ENCODE measurements at places on chromosomes 4 and X. TPM values are rescaled to one million over a fixed set of nuclear protein-coding genes. Genes with fewer than 3 reads are reported as not detected.

DNA sequence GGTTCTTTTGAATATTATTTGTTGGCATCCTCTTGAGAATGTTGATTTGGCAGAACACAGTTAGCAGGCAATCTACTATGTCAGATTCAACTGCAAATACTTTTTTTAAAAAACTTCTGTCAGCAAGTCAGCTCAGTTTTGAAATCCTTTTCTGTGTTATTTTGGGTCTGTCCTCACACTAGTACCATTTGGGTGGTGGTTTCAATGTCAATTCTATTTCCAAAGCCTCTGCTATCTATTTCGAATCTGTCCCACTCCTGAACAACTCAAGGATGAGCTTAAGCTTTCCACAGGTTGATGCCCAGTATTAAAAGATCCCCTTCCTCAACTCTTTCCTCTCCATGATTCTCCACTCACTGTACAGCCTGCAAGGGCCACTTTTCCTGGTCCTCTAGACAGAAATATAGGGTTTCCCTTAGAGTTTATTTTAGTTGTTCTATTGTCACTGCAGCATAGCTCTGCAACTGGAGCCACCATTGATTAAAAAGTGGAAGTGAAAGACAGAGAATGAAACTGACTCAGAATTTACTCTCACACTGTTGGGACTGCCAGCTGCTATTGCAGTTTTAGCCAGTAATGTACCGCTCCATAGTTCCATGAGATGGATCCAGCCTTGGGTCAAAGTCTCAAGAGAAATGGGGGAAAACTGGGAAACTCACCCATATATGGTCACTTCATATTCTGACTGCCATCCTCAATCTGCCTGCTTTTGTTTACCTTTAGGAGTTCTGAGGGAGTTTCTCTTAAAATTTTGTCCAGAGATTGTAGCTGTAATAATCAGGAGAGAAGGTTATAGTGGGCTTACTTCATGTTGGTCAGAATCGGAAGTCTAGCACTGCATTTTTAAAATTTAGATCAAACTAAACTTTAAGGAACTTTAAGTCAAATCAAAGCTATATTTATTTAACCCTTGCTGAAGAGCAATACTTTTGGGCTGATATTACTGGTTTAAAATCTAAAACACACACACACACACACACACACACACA lies 14.6 kb downstream of the HDX start:
- DNase-seq = no peak

DNA sequence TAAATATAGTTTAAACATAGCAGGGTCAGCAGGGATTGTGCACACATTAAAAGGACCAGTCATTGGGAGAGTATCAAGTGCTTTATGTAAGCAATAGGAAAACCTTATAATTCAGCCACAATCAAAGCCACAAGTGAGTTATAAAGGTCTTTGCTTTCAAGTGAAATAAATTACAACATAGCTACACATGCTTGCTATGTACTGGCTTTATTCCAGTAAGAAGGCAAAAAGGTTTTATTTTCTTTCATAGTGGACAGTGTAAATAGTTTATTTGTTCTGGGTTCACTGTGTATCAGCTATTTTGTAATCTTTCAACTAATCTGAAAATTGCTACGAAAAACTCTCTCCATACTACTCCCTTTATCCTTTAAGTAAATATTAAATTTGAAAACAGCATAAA lies 691.4 kb downstream of the PCDH7 start:
- no peak for DNase-seq

- peak; percentile 87 for DNase-seq
Measured at GRCh38 chrX:1391370-1391706, 575 bp downstream of the SLC25A6 start.

DNA sequence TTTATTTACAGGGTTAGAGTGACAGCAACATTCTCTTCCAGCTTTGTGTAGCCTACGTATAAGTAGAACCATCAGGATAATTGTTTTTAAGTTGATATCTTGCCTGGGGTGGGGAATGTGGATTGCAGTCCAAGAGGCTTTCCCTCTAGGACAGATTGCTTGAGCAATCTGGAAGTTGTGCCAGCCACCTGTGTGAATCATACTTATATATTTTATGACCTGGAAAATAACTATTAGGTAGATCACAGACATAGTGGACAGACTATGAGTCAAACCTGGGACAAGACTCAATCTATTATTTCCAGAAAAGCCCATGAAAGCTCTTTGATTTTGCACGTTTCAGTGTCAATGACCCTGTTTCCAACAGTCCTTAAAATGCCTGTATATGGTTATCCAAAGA lies 98.9 kb downstream of the TLL1 start:
- no peak for DNase-seq

GRCh38 chr4:42234817-42235216 lies 82.4 kb upstream of the BEND4 start:
- DNase-seq = no peak

DNA sequence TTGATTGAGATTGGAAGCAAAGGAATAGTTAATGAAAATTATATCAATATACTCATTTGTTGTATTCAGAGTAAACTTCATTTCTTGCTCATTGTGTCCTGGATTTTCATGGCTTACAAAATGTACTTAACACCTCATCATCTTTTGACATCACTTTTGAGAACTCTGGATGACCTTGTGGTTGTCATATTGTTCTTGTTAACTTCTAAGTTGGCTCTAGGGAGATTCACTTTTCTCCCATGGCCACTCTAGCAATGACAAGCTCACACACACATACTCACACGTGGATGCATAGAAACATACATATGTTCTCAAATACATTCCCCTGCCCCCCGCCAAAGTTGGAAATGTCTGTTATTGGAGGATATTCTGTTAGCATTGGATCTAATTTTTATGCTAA lies 15.3 kb downstream of the PHEX start:
- no peak for DNase-seq

DNA sequence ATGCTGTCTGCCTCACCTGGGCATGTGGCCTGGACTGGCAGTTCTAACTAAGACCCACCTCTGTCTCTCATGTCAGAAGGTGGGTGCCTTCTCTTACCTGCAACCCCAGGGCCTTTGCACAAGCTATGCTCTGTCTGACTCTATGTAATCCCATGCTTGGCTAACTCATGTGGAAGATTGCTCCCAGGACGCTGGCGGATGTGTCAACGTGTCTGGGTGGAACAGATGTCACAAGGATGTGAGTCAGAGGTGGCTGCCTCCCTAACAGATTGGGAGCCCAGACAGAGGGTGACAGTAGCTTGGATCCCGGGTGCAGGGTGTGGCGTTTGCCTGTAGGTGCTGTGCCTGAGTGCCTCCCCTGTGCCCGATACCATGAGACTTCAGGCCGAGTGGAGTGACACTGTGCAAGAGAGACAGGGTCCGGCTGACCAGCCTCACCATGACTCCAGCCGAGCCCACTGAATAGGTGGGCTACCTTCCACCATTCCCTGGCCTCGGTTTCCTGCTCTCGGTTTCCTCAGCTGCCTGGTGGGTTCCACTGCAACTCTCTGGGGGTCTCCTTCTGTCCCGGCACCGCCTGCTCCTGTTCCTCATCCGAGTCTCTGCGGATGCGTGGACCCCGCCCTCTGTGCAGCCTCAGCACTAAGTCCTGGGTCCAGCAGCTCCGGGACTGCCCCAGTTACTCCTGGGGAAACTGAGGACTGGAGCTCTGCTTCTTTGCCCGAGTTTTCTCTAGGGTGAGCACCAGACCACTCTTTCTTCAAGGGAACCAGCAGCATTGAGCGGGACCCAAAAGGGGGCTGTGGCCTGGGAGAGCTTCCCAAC lies 11.0 kb downstream of the SH3BP2 start:
- peak; percentile 74 for DNase-seq

- no peak for DNase-seq
Measured at GRCh38 chr4:93368968-93369367, 459.6 kb upstream of the ATOH1 start.

GRCh38 chr4:7107166-7107905 lies 39.5 kb upstream of the GRPEL1 start:
- no peak for DNase-seq

DNA sequence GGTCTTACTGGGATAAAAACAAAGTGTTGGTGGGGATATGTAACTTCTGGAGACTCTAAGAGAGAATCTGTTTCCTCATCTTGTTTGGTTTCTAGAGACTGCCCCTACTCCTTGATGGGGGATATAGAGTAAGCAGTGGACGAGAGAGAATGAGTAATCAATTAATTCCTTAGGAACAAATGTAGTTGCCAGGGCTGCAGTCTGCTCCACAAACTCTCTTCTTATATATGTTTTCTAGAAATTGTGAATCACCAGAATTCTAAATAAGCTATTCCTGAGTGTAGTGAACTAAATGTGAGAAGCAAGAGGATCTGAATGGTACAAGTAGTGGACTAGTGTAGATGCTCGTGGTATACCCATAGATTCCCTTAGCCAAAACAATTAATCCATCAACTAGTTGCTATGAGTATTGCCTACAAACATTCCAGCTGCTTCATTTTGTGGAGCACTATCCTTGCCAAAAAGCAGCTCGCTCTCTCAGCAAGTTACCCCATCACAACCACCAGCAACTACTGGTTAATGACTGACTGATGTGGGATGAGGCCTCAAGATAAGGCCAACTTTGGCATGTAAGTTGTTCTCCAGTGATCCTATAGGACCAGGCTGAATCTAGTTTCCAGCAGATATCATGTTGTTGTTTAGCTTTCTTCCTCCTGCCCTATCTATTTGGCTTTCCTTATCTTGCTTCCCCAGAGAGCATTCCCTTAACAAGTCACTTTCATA lies 273.0 kb downstream of the SLC7A11 start:
- peak; percentile 43 for DNase-seq

- no peak for DNase-seq
Measured at GRCh38 chr4:152807294-152807829, 27.6 kb downstream of the ARFIP1 start.

DNA sequence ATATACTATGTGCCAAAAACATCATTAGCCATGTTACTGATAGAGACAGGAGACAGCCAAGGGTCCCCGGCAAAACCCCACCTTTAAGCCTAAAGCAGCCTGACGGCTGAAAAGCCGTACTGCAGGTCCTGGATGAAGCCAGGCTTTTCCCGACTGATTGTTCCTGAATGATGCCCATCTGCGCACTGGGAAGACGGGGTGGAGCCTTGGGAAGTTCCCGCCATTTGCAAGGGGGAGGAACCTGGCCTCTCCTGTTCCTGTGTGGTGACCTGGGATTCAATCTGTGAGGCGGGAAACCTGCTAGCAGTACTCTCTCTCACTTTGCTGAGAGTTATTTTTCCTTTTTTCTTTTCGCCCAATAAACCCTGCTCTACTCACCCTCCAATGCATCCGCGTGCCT lies 15.1 kb upstream of the CAMK2D start:
- DNase-seq = no peak

GRCh38 chrX:52353838-52354237 lies 15.0 kb upstream of the XAGE2 start:
- no peak for DNase-seq

DNA sequence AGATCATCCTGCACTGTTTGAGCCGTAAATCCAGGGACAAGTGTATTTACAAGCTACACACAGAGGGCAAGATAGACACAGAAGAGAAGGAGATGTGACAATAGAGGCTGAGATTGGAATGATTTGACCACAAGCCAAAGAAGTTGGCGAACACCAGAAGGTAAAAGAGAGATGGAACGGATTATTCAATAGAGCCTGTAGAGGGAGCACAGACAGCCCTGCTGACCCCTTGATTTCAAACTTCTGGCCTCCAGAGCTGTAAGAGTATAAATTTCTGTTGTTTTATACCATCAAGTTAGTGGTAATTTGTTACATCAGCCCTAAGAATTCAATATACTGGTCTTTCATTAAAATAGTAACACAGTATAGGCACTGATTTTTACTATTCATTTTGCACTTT lies 447.8 kb downstream of the FAT4 start:
- DNase-seq = no peak

DNA sequence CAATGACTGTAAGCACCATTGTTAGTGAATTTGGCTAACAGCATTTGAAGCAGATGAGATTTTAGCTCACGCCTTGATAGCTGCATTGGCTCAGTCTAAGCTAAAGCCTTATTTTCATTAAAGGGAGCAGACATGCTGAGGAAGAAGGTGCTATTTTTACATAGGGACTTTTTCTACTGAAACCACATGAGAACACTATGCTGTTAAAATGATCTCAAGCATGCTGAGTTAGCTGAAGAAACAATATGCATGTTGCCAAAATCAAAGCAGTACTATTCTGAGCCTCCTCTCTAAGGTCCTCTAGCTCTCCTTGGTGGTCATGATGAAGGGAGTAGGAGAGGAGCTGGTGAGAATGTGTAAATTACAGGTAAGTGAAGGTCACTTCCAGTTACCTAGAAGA lies 134.4 kb upstream of the JADE1 start:
- no peak for DNase-seq

- no peak for DNase-seq
Measured at GRCh38 chrX:54171091-54171490, 12.0 kb downstream of the FAM120C start.

GRCh38 chr4:3261411-3262207 lies 12.7 kb downstream of the MSANTD1 start:
- no peak for DNase-seq

DNA sequence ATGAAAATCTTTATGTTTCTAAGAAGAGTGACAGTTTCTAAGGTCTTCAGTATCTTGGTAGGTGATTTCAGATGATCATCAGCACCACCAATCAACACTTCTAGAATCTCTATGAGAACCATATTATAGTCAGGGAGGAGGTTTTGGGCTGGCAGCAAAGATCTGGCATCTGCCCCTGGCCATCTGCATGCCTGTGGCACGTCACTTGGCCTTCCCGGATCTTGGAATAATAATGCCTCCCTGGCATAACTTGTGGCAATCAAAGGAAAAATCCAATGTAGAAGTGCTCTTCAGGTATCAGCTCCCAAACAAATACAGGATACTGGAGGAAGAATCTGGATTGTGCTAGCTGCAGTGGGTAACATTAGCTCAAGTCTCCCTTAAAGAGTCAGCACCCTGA lies 57.3 kb downstream of the RASL11B start:
- no peak for DNase-seq

DNA sequence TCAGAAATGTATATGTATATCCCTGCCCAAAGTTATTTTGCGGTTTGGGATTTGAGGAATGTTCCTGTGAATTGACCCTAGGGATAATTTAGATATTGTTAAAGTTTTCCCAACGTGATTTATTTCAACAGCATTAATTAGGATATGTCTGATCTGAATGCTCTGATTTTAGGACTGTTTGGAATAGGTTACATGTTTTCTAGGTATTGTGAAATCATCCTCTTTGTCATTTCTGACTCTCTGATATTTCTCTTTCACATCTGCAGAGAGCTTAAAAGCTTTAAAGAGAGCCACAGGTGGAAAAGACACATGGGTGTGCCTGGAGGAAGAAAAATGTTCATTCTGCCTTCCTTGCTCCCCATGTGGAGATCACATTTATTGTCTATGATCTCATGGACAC lies 5.1 kb downstream of the GPR101 start:
- DNase-seq = no peak

GPR82 gene
- total RNA-seq = not detected

LAGE3 gene
- total RNA-seq = 120 TPM

RPA4 gene
- not detected for total RNA-seq

CSTF2 gene
- 46.4 TPM for total RNA-seq

PHEX gene
- not detected for total RNA-seq

HPGDS gene
- not detected for total RNA-seq

CCKAR gene
- not detected for total RNA-seq

All from K562 (cell line).